ENCODE measurements at places on chromosomes 7 and 10. TPM values are rescaled to one million over a fixed set of nuclear protein-coding genes. Genes with fewer than 3 reads are reported as not detected.
A peak's percentile ranks its signal among the peaks of the same experiment; 100 is the strongest.

- DNase-seq = no peak
Measured at GRCh38 chr10:122191936-122192541, 79.1 kb upstream of the BTBD16 start.

DNA sequence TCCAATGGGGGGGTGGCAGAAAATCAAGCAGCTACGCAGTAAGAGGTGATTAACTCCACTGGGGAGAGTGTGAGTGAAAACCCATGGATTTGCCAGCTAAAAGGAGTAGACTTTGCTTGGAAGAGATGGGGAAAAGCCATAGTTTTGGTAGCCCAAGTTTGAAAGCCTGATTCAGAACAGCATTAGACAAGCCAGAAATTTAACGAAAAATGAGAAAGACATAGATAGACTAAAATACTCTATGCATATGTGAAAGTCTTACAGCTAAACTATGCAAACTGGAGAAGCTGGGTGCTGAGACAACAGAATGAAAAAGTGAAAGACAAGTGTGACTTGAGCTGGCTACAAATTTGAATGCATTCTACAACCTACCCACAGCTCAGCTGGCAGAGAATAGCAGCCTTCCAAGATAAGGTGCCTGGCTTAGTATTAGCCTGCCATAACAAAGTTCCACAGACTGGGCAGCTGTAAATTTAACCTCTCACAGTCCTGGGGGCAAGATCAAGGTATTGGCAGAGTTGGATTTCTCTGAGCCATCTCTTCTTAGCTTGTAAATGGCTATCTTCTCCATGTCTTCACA, 156.6 kb downstream of the CDC14C start:
- DNase-seq = no peak

DNA sequence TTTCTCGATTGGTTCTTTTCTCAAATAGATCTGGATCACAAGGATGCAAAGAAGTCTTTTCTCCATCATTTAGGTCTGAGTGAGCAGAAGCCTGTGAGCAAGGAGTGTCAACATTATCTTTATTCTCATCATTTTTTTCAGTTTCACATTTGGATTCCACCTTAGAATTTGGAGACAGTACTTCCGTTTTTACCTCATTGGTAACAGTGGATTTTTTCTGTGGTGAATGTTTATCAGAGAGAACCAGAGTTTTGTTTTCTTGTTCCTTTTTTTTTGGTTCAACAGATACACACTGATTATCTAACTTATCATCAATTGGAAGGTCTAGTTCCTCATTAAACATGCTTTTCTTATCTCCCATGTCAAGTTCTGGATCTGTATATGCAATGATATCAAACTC, 151.3 kb downstream of the GALNT11 start:
- DNase-seq = no peak

DNA sequence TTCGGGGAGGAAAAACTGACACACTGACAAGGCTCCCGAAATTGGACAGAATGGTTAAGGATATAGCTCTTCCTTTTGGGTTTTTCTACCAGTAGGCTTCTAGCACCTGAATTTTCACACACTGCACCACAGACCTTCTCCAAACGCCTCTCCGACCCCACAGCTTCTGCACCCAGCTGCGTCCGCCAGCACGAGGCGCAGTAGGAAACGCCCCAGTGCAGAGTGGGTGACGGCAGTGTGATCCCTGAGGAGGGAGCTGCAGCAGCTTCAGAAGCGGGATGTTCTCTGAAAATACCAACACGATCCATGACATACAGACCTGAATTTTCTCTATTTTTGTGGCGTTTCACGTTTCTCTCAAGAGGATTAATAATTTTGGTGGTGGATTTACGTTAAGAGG, 25.9 kb downstream of the HSPB1 start:
- DNase-seq = no peak

DNA sequence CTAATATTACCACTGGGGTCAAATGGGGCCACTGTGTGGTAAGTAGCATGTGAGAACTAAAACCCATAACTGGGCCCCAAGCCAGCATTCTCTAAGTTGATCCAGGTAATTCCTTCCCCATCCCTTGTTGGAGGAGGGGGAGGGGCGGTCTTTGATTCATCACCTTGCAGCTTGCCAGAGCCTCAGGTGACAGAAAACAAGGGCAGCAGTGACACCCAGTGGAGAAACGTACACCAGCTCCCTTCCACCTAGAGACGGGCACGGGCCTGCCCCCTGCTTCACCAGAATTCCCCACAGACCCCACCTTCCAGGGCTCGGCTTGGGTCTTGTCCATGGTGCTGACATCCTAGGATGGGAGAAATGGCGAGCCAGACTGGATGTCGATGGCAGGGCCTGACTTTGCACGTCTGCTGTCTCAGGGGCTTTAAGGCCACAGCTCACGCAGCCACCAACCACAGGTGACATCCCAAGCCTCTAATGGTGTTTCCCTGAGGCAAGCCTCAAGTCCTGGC, 102.0 kb downstream of the STRA8 start:
- DNase-seq = peak; percentile 98

DNA sequence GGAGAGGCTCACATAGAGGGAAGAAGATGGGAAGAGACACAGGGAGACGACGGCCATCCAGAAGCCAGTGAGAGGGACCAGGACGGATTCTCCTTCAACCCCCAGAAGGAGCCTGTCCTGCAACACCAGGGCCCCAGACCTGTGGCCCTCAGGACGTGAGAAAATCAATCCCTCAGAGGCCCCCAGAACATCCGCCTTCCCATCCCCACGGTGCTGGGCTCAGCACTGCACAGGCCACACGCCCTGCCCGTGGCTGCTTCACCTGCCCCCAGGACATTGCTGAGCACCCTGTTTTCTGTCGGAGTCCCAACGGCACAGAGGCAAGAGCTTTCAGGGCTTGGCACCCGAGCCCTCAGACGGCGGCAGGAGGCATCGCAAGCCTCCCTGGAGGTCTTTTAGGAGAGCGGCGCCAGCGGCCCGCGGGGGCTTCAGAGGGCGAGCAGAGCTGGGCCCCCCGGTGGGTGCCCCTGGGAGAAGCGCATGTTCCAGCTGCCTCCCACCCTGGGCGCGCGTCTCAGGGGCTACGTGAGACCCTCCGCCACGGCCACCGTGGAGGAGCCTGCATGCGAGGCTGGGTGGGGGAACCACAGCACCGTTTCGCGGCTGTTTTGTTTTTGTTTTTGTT, 42.8 kb downstream of the PDGFA start:
- DNase-seq = no peak

DNA sequence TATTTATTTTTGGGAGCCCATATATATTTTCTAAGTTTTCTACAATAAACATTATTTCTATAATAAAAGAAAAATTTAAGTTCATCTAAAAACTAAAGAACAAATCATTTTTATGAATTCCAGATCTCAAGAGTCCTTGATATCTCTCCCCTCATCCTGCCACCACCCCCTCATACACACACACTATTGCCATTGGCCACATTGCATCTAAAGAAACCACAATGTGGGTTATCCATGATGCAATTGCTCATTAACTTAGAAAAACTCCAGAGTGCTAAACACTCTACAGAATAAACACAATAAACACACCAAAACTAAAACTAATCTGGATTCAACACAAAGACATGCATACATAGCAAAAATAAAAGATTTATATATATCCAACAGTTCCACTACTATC, 37.8 kb downstream of the FAM13C start:
- no peak for DNase-seq

DNA sequence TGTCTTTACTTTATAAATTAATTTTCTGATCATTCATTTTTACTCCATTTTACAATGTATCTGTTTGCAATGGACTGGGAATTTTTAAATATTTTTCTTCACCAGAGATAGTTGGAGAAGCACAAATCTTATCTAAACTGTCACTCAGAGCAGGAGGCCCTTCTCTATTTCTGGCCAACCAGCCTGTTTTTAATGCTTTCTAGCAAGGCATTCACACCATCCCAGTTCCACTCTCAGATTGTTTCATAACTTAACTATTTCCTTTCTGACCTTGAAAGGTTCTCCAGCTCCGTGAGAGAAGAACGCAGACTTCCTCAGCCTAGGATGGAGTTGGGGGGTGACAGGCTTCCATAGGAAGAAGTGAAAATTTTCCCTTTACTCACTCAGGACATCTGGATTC, 155.8 kb downstream of the SKIDA1 start:
- no peak for DNase-seq

Gene SLC13A1
- total RNA-seq = not detected

Gene FKBP9
- 110 TPM for total RNA-seq

Gene GET4
- total RNA-seq = 32.1 TPM

Data from foreskin keratinocyte (primary cell).